ENCODE measurements at places on chromosomes 5 and 9.

DNA sequence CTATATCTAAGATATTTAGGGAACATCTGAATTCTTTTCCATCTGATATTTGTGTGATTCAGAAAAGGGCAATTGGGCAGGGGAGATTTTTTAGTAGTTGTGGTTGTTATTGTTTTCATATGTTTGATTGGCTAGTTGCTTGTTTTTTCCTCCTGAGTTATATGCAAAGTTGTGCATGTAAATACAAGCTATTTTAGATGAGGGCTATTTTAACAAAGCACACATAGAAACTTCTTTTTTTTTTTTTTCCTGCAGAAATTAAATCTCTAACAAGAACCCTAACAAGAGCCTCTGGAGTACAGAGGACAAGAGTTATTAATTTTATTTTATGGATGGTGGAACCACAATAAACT is 559.1 kb downstream of the CETN3 start:
- no peak for DNase-seq

GRCh38 chr5:5240234-5240633 is 100.1 kb downstream of the ADAMTS16 start:
- DNase-seq = no peak

GRCh38 chr5:36741128-36741527 is 134.7 kb downstream of the SLC1A3 start:
- no peak for DNase-seq

DNA sequence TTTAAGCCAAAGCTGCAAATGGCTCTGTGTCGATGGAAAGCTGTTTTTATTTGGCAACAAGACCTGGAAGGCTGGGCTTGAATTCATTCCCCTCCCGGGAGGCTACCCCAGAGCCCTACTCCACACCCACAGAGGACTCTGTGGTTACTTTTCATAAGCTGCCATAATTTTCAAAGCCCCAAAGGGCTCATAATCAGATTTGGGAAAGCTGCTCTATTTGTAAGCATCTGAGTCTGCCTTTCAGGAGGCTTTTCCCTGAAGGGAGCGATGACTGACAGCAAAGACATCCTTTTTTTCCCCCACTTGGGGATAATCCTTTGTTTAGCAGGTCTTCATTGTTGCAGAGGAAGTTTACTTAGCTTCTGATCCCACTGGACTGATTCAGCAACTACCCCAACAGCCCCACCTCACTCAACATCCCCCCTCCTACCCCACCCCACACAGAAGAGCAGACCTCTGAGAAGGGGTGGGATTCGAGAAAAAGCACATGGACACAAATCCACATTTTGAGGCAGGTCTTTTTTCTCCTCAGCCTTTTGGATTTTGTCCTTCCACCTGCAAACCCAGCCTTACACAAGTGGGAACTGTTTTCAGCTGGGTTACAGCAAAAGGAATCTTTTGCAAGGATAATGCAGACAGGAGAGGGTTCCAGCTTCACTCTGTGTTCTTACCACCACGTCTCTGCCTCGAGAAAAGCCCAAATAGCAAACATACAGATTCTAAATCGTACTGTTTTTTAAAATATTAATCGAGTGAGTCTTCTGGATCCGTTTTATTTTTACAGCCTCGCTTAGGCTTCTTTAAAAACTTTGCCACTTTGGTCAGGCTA is 244.4 kb upstream of the TUT7 start:
- no peak for DNase-seq

- no peak for DNase-seq
Measured at GRCh38 chr5:40778133-40778532, 20.0 kb downstream of the PRKAA1 start.

DNA sequence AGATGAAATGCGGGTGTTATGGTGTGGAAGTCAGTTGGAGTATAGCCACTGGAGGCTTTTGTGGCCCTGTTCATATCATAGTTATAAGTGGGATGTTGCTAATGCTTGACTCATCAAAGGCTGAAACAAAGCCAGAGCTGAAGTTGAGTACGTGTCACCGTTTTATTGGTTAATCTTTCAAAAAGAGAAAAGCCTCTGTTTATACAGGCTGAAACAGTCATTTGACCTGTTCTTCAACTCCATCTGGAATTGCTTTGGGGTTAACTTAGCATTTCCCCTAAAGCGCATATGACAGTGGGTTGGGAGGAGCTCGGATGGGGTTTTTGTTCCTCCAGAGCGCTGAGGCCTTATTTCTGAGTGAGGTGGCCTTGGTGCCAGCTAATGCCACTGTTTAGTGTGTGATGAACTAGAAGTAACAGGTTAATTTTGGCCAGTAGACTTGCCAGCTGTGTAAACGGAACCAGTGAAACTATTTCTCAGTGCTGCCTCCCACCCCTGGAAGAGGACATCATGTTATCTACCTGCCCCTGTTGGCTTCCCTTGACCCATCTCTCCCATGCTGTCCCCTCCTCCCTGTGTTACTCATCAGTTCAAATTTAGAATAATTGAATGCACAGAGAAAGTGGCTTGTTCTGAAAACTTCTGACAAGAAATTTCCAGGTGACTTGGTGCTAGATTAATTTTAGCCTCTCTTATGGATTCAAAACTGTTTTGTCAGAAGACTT is 34.2 kb downstream of the MTAP start:
- DNase-seq = no peak

- DNase-seq = no peak
Measured at GRCh38 chr5:103357636-103358035, 99.1 kb downstream of the MACIR start.

DNA sequence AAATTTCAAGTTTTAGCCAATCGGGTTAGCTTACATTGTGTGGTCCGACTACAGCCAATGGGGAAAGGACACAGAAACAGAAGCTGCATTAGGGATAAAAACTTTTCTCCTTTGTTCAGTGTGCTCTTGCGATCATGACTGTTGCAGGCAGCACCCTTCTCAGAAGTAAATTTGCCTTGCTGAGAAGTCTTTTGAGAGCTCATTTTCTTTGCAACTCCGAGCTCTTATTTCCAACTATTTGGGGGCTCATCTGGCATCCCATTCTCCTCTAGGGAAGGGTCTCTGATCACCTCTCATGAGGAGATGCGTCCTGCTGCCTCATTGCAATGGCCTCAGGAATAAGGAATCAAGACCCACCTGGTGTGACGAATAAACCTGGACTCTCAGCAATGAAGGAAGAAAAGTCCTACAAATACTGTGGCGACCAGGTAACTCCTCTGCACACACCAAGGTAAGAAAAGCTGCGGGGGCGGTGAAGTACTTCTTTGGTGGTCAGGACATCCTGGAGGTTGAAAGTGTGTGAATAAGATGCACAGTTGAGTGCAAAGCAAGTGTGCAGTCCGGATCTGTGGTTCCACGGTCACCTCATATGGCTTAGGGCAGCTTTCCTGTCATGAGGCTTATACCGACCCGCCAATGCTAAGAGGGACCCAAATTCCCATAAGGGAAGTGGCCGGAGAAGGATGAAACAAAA is 20.4 kb downstream of the CNOT8 start:
- no peak for DNase-seq

- DNase-seq = no peak
Measured at GRCh38 chr9:11128156-11128555, 515.4 kb upstream of the PTPRD start.

DNA sequence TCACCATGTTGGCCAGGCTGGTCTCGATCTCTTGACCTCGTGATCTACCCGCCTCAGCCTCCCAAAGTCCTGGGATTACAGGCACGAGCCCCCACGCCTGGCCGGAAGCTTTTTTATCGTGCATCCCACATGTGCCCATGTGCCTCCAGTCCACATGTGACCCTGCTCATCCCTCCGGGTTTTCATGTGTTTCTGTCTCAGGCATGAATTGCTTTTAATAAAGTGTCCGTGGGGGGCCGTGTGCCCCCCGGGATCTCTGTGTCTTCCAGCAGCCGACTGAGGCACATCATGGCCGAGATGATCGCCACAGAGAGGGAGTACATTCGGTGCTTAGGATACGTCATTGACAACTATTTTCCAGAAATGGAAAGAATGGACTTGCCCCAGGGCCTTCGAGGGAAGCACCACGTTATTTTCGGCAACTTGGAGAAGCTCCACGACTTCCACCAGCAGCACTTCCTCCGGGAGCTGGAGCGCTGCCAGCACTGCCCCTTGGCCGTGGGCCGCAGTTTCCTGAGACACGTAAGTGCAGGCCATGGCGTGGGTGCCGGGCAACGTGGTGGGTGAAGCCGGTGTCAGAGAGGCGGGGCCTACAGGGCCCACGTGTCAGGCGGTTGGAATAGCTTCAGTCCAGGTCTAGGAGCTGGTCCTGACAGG is 22.1 kb upstream of the LRRC14B start:
- DNase-seq = no peak

DNA sequence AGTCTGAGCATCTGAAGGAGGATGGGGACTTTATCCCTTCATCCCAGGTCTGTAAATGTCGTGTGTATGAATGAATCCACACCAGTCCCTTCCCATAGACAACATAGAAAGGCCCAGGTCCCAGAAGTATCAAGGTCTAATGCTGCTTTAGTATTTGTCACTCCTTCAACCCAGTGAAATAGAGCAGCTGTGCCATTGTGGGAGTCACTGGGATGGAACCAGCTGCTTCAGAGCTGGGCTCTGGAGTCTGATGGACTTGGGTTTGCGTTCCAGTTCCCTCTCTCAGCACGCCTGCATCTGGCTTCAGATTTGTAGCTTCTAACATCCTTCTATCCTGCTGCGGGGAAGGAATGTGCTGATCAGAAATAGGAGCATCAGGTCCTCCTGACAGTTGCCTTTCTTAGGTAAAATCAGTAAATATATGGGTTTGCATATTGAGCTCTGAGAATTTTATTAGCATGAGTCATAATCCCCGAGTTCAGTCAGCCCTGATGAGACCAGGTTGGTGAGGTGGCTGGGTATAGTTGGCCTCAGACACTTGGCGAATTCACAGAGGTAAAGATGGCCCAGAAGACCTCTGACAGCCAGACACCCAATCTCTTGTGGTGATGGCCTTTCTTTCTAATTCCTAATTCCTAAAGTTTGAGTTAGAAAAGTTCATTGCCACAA is 10.1 kb downstream of the ACO1 start:
- DNase-seq = no peak

- DNase-seq = no peak
Measured at GRCh38 chr5:58681943-58682342, 99.1 kb downstream of the RAB3C start.

- no peak for DNase-seq
Measured at GRCh38 chr9:91187965-91188344, 173.8 kb downstream of the AUH start.

- DNase-seq = no peak
Measured at GRCh38 chr5:1432296-1432695, 12.9 kb downstream of the SLC6A3 start.

DNA sequence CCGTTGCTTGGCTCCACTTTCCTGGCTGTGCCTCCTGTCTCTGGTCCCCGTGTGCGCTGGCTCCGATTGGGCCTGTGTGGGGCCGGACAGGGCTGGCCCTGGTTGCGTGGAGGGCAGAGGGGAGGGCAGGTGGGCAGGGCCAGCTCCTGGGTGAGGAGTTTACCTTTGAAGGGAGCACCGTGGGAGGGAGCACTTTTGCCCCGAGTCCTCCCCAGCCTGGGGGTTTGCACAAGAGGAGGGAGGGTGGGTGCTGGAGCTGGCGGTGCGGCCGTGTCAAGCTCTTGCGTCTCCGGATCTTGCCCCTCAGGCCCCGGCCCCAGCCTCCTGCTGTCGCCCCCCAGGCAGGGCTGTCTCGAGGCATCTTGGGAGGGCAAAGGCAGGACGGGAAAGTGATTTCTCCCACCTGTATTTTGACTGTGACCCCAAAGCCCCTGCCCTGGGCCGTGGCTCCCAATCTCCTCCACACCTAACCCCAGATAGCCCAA is 48.3 kb upstream of the EXOC3 start:
- DNase-seq = no peak

- no peak for DNase-seq
Measured at GRCh38 chr5:7391215-7391614, 4.7 kb upstream of the ADCY2 start.

- DNase-seq = no peak
Measured at GRCh38 chr5:38602641-38603040, 46.2 kb upstream of the LIFR start.

- DNase-seq = no peak
Measured at GRCh38 chr9:97737429-97737828, 40.3 kb upstream of the XPA start.

- DNase-seq = no peak
Measured at GRCh38 chr5:50800410-50800809, 134.0 kb downstream of the PARP8 start.

DNA sequence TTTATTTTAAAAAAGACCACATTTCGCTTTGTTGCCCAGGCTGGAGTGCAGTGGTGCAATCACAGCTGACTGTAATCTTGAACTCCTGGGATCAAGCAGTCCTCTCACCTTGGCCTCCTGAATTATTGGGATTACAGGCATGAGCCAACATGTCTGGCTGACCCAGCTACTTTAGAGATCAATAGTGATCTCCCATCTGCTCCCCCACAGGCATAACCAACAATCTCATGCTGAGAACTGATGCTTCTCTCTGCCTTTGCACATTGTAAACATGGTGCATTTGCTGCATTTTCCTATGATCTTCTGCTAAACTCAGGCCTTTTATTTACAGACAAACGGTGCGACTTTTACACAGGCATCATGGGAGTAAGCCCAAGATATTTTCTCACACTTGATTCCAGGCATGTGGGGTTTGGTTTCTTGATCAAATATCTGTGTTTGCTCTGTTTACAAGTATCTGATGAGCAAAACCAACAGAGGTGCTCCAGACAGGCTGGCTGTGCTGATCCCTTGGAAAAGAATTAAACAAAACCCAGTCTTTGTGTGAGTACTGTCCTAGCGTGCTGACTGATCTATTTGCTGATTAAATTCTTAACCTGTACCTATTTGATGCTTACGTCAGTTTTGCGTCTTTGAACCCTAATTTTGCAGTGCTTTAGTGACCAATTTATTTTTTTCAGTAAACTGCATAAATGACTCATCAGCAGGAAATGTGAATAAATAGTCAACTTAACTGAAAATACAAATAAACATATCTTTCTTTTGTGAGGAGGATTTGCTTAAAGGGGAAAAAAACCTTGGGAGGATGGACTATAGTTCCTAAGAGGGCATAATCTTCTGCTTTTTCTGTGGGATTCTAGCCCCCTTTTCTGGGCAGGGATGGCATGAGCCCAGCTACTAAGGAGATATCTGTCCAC is 191.7 kb upstream of the NR3C1 start:
- no peak for DNase-seq

GRCh38 chr5:929596-929995 is 36.9 kb downstream of the TRIP13 start:
- DNase-seq = no peak

- no peak for DNase-seq
Measured at GRCh38 chr9:33818167-33818846, 1.3 kb downstream of the UBE2R2 start.

GRCh38 chr5:112906637-112907036 is 15.4 kb downstream of the REEP5 start:
- no peak for DNase-seq
